ENCODE measurements at places on chromosomes 1 and 21.

DNA sequence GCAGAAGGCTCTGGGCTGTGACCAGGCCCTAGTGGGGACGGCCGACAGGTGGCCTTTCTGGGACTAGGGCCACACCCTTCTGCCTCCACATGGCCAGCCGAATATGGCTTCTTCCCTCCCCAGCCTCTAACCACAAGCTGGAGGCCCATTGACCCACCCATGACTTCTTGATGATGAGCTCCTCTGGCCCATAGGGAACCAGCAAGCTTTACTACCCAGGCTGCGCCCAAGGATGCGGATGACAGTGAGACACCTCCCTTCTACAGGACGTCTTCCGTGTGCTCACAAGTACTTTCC lies 41.0 kb downstream of the LDLRAD2 start:
- DNase-seq, result no peak

- no peak for DNase-seq
Observed at GRCh38 chr1:181986907-181987305, 74.6 kb downstream of the ZNF648 start.

GRCh38 chr1:201485184-201485774 lies 16.3 kb upstream of the PHLDA3 start:
- DNase-seq, result no peak

- DNase-seq, result no peak
Observed at GRCh38 chr1:91501971-91502671, 1.5 kb downstream of the CDC7 start.

GRCh38 chr1:12771186-12771585 lies 2.4 kb upstream of the PRAMEF12 start:
- no peak for DNase-seq

- DNase-seq, result no peak
Observed at GRCh38 chr1:57311006-57311405, 112.9 kb downstream of the DAB1 start.

- no peak for DNase-seq
Observed at GRCh38 chr21:37447288-37447936, 80.8 kb downstream of the DYRK1A start.

DNA sequence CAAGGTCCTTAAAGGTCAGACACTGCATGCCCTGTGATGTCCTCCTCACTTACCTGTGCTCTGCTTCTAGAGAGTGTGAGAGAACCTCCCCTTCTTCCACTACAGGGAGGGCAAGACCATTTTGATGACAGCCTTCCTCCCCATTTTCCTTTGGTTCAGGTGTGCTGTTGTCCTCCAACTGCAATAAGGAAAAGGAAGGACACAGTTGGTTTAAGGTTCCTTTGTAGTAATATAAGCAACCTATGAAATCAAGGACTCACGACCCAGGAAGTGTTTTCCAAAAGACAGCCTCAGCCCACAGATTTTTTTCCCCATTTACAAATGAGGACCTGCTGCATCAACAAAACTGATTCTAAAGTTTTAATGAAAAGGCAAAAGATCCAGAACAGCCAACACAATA lies 6.6 kb upstream of the CCDC17 start:
- DNase-seq, result no peak

Data from anterior cingulate cortex (tissue), 58 donors.